ENCODE measurements at places on chromosomes 4 and X.

- H3K4me1 ChIP-seq = peaks cover 4% of the 10 kb centered on the region
- no peak for DNase-seq
- H3K36me3 ChIP-seq = no peaks in the 10 kb centered on the region
- no peaks in the 10 kb centered on the region for H3K27me3 ChIP-seq
- peak overlapping the region; percentile 74 for H3K27ac ChIP-seq
Observed at GRCh38 chr4:89382439-89382838, 74.8 kb upstream of the GPRIN3 start.

GRCh38 chr4:128809477-128810330 lies at the start of gene JADE1:
JADE1 (plus strand) TSS chr4:128809700; CDS start chr4:128831759, 22,059 bp downstream.
- H3K27me3 ChIP-seq = no peaks in the 10 kb centered on the region
- H3K36me3 ChIP-seq = no peaks in the 10 kb centered on the region
- H3K4me1 ChIP-seq = peaks cover 6% of the 10 kb centered on the region
- H3K27ac ChIP-seq = peak within 1 kb of the TSS; percentile 96
- DNase-seq = peak; percentile 87
- H3K4me3 ChIP-seq = peak within 1 kb of the TSS; percentile 92

DNA sequence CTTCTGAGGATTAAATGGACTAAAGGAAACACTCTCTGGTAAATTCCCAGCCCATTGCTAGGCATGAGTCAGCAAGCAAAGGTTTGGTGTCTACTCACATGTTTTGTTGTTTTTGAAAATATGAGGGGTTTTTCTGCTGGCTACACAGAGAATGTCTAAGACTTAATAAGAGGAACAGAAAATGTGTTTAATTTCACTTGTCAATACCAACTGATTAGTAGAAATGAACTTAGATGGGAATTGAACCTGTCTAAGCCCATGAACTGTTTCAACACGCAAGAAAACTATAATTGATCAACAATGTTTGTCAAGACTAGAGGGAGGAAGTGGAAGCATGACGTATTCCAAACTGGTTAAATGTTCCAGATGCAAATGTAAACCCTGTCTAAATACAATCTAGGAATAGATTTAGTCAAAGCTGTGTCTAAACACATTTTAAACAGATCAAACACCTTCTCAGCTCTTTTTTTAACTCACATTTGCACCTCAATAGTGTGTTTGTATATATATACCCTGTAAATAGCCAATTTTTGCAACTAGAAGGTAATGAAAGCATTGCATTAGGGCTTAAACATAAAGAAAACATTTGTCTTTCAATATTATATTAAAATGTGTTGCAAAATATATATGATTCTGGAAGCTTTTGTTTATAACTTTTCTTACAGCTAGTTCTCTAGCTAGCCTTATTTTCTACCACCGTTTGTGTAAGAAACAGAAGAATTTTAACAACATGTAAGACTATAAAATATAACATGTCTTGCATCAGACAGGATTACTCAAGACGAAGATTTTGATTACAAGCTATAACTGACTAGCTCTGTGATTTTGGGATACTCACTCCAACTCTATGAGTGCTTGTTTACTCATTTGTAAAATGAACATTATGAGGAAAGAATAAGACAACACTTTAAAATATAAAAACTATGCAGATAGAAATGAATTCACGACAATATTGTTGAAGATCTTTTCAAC lies 607.8 kb downstream of the FSTL5 start:
- H3K4me3 ChIP-seq = no peak overlapping the region
- no peaks in the 10 kb centered on the region for H3K4me1 ChIP-seq
- no peak for DNase-seq
- no peak overlapping the region for H3K27ac ChIP-seq

- no peak for DNase-seq
- no peak overlapping the region for H3K4me3 ChIP-seq
- H3K36me3 ChIP-seq = no peaks in the 10 kb centered on the region
- H3K27me3 ChIP-seq = no peaks in the 10 kb centered on the region
Observed at GRCh38 chr4:95363559-95363925, 185.2 kb downstream of the UNC5C start.

- no peaks in the 10 kb centered on the region for H3K27me3 ChIP-seq
- no peak for DNase-seq
- H3K4me3 ChIP-seq = no peak overlapping the region
- no peak overlapping the region for H3K27ac ChIP-seq
Observed at GRCh38 chr4:88962396-88962795, 94.6 kb downstream of the FAM13A start.

DNA sequence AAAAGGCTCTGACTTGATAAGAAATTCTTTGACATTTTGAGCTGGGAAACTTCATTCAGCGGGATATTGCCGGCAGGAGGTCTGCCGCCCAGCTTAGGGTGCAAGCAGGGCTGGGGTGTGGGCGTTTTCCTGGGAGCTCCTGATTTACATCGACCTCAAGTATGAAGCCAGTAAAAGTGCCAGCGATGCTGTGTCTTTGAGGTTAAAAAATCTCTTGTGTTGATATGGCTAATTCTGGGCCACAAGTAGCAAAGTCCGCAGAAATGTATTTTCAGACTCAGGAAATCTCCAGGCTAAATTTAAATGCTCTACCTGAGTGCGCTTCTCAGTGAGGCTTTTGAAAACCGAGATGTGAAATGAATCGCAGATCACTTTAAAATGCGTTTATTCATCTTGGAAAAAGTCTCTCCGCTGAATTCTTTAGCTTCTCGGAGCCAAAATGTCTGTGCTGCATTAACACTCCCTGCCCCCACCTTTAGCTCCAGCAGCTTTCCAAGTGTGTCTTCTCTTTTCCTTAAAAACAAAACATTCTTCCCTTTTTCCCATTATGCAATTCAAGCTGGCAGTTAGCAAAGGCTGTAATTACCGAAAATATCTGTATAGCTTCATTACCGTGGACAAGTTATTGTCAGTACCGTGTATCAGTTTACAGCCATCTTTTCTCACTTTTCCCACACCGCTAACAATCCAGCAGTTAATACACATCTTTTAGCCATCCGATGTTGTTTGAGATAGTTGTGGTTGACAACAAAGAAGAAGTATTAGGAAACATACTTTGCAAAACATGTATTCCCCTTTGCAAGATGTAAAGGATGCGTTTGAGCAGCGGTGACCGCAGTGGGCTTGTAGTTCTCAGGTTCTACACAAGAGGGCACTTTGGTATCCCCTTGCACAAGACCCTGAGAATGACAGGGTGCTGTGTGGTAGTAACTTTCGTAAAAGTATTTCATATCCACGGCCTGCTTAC lies 136.0 kb upstream of the STX18 start:
- no peak for DNase-seq
- H3K27ac ChIP-seq = no peak overlapping the region
- no peaks in the 10 kb centered on the region for H3K4me1 ChIP-seq
- H3K36me3 ChIP-seq = no peaks in the 10 kb centered on the region
- peak overlapping the region; percentile 0 for H3K4me3 ChIP-seq

DNA sequence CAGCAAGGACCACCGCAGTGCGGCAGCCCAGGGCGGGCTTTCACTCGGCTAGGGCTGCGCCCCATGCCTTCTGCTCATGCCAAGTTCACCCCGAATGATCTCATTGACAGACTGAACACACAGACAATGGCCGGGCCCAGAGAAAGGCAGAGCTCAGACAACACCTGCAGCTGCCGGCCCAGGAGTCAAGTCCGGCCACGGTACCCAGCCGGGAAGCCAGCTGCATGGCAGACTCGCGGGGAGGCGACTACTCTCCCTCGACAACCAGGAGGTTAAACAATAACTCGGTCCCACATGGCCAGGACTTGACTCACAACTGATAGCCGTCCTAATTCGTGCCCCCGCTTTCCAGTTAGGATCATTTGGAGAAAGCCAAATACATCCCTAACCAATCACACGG lies 50.4 kb downstream of the ABLIM2 start:
- DNase-seq = no peak
- H3K4me1 ChIP-seq = no peaks in the 10 kb centered on the region
- no peaks in the 10 kb centered on the region for H3K27me3 ChIP-seq
- no peaks in the 10 kb centered on the region for H3K36me3 ChIP-seq
- H3K27ac ChIP-seq = no peak overlapping the region

- no peaks in the 10 kb centered on the region for H3K27me3 ChIP-seq
- H3K4me3 ChIP-seq = no peak overlapping the region
- no peaks in the 10 kb centered on the region for H3K4me1 ChIP-seq
- peak overlapping the region; percentile 4 for H3K27ac ChIP-seq
- no peak for DNase-seq
Observed at GRCh38 chr4:19650903-19651864, 600.5 kb upstream of the SLIT2 start.

- no peak for DNase-seq
- H3K4me3 ChIP-seq = no peak overlapping the region
- no peaks in the 10 kb centered on the region for H3K27me3 ChIP-seq
- H3K36me3 ChIP-seq = no peaks in the 10 kb centered on the region
- no peak overlapping the region for H3K27ac ChIP-seq
Observed at GRCh38 chr4:158018221-158018830, 154.5 kb downstream of the GASK1B start.
